Activated naive CD4-positive, alpha-beta T cell (primary cell): ENCODE measurements at places on chromosomes 6 and 20.
A peak's percentile ranks its signal among the peaks of the same experiment; 100 is the strongest.

GRCh38 chr6:38110481-38110971 lies 291.0 kb downstream of the ZFAND3 start:
- no peak for DNase-seq

GRCh38 chr20:50369225-50370035 lies 140.8 kb upstream of the PTPN1 start:
- no peak for DNase-seq

- DNase-seq = no peak
These were observed 198.2 kb downstream of the WDR27 start for GRCh38 chr6:169503422-169504152.

DNA sequence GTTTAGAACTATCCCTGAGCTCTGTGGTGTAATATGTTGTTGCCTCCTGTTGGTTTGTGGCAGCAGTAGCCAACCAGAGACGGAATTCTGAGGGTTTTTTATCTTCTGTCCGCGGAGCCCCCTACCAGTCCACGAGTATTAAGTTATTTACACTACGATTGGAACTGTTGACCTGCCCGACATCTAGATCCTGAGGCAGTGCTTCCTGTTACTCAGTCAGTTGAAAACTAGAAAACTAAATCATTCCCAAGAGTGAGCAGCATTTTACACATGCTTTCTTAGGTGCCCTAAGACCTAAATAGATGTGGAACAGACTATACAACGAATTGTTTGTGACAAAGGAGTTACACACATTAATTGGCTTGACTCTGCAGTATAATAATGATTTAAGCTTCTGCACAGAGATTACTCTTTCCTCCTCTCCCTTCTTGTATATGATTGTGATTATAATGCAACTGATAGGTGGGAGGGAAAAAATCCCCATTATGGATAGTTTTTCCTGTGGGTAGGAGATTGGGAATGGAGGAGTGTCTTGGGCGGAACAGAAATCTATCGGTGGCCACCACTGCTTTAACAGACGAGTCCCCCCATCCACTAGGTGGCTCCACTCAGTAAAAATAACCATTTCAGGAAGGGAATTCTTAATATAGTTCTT lies 1.7 kb downstream of the LOC128125822 start:
- no peak for DNase-seq

- DNase-seq = no peak
These were observed 861 bp downstream of the PPP1R14C start for GRCh38 chr6:150143516-150144293.

DNA sequence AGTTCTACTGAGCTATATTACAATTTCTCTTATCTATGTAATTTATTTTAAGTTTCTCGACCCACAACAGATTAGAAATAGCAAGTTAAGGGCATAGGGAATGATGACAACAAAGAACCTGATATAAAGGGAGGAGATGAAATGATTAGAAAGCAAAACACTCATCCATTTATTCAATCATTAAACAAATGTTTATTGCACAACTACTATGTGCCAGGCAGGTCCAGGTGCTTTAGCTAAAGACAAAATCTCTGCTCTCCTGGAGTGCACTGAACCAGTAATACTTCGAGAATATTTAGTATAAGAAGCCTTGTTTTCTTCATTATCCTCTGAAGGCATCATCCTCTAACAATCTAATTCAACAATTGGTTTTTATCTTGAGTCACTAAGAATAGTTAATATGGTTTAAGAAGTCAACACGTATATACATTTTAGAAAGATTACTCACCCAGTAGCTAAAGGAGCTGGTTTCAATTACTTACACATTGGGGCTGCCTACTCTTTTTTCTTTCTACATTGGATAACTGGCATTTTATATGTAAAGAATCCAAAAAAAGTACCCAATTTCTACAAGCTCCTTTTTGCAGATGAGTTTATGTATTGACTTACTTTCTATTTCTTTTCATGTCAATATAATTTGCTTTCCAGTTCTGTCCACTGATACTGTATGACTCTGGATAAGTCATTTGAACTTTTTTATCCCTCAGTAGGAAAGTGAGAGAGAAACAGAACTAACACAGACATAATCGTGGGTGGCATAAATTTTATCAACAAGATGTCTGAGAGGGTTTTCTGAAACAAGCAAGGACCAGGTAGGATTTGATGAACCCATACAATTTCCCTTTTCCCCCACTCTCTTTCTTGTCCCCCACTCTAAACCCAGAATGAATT lies 312.6 kb downstream of the CLIC5 start:
- DNase-seq = no peak

GRCh38 chr6:116370760-116371119 lies at the start of gene DSE:
Gene DSE (plus strand): TSS chr6:116370947. CDS start chr6:116399251, 28,304 bp downstream.
- peak; percentile 23 for DNase-seq

DNA sequence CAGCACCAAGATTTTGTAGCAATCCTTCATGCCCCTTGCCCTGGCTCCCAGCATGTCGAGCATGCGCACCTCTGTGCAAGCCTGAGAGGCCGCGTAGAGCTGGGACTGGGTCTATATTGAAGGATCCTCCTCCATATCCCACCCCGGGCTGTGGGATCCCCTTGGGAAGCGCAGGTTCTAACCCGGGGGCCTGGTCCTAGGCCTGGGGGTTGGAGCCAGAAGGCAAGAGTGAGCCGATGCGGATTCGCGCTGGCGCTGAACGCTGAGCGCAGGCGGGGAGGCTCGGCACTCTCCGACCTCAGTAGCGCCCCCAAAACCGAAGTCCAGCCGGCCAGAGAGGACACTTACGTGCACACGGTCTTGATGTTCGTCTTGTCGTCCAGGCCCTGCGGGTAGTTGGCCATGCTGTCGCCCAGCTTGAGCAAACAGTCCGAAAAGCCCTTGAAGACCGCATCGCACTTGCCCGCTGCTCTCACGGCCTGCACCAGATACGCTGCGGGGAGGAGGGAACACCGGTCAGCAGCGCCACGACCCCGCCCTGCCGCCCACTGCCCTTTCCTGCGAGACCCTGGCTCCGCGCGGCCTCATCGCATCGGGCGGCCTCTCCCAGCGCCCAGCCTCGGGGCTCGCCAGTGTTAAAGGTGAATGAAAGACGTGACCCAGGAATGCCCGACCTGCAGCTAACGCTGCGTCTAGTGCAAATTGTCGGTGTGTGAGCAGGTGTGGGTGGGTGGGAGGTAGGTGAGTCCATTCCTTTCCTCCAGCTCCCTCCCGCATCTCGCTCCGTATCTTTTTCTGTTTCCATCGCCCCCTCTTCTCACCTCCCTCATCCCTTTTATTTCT lies 4.5 kb downstream of the NRN1 start:
- no peak for DNase-seq

GRCh38 chr6:157649311-157650260 lies 173.5 kb upstream of the SNX9 start:
- no peak for DNase-seq

DNA sequence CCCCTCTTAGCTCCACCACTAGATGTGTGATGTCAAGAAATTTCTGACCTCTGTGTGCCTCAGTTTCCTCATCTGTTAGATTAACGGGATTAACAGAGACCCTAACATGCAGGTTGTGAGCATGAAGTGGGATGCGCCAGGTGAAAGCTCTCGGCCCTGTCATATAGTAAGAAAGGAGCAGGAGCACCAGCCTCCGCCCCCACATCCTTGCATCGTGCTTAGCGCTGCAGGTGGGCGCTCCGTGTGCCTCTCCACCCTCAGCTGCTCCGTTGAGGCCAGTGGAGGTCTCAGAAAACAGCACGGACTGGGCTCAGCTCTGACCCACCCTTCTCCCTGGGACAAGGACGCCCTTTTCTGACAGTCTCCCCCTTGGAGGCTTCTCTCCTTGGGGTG lies 63.4 kb downstream of the TCP11 start:
- DNase-seq = no peak

GRCh38 chr6:169450097-169450496 lies 196.5 kb upstream of the THBS2 start:
- DNase-seq = no peak

- no peak for DNase-seq
These were observed 113.7 kb upstream of the FAM184A start for GRCh38 chr6:119192200-119192599.

- DNase-seq = no peak
These were observed 2.8 kb downstream of the RFPL4B start for GRCh38 chr6:112349958-112350357.

GRCh38 chr6:39995633-39996032 lies 61.4 kb upstream of the MOCS1 start:
- DNase-seq = no peak

GRCh38 chr6:48401016-48401415 lies 290.0 kb upstream of the PTCHD4 start:
- DNase-seq = no peak

- DNase-seq = no peak
These were observed 2.5 kb downstream of the SMIM13 start for GRCh38 chr6:11096109-11096508.

DNA sequence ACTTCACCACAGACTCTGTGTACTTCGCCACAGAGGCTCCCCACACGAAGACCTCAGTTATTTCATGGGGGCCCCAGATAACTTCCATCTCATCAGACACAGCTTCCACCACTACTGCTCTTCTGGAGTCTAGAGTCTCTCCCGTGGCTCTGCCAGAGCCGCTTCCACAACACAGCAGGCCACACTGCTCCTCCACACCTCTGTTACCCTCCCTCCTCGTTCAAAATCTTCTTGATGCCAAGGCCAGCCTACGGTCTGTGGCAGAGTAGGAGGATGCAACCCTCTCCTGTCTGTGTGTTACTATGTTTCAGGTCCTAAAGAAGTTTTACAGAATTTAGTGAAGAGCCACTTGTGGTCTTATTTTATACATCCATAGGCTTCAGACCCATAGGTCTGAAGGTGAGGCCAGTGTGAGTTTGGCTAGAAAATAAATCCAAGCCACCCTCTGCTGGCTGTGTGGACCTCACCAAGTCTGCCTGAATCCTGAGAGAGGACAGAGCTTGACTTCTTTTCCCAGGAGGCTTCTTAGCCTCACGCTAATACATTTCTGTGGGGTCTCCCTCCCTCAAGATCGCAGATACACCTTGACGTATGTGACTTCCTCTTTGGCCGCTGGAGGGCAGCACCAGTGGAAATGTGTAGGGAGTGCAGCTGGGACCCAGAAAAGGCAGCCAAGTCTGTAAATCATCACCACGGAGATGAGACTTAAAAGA lies 197.7 kb downstream of the FAXC start:
- no peak for DNase-seq

DNA sequence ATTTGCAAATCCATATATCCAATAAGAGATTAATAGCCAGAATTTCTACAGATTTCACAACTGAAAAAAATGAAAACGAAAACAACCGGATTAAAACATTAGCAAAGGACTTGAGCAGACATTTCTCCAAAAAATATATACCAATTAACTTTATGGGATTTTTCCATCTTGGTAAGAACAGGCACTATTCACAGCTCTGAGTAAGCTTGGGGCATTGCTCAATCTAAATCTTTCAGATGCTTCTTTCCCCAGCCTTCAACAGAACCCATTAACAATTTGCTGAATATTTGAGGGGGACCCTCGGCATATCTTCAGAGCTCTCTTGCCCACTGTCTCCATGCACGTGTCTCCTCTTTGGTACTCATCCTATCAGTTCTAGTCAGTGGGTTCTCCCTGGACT lies 111.7 kb upstream of the CD93 start:
- DNase-seq = no peak

DNA sequence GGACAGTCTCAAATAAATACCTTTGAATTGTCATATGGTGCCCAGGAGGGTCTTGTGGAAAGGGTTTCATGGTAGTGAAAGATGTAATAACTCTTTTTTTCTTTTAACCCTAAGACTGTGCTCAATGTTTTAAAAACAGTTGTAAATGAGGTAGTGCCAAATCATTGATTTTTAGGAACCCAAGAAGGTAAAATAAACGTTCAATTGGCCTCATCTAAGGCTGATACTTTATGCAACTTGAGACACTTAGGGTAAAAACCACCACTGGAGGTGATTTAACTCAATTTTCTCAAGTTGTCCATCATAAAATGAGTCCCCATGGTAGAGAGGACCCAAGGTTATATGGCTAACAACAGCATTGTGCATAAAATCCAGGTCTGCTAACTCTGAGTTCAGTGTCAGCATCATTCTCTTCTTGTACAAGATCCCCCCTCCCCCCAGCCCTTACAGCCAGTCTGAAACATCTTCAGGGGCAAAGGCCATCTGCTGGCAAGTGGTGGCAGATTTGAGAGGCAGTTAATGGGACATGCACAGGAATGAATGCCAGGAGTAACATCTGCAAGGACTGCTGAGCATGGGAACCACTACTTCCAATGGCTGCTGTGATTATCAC lies 244.4 kb downstream of the GMPR start:
- no peak for DNase-seq

- DNase-seq = no peak
These were observed 175.1 kb upstream of the FOXQ1 start for GRCh38 chr6:1136827-1137226.

DNA sequence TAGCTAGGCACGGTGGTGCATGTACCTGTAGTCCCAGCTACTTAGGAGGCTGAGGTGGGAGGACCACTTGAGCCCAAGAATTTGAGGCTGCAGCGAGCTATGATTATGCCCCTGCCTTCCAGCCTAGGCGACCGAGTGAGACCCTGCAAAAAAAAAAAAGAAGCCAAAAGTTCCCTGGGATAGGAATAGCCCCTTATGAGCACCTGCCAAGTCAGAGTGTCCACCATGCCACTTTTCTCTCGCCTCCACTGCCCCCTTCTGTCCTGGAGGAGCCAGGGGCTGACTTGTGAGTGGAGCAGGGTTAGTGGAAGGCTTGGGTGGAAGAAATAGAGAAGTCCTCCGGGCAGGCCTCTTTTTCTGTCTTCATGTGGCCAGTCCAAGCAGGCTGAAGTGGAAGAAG lies 12.1 kb upstream of the DDX27 start:
- no peak for DNase-seq

GRCh38 chr20:12875510-12875909 lies 133.3 kb upstream of the SPTLC3 start:
- no peak for DNase-seq

DNA sequence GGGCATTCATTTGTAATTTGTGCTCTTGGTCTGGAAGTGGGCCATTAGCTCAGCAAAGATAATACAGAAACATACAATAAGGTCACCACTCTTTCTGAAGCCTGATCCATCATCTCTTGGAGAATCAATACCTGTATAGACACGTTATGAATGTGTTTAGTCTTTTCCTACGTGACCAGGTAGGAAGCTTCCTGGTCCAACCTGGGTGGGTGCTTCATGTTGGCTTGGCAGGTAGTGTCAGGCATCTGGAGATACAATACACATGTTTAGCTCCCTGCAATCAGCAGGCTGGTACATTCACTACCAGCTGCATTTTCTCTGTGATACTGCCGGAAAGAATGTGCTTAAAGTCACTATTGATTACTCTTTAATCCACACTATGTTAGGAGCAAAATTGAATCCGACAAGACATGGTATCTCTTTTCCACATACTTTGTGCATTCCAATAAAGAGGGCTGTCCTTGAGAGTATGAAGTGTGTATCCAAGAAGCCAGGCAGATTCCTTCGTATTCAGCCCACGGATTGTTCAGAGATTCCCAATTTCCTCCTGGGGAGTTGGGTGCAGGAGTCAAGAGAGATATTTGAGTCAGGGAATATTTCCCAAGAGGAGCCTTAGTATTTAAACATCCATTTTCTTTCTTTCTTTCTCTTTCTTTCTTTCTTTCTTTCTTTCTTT lies 49.9 kb upstream of the RANBP9 start:
- no peak for DNase-seq

- no peak for DNase-seq
These were observed 378.9 kb downstream of the PREX1 start for GRCh38 chr20:48448666-48449600.
